Naive thymus-derived CD4-positive, alpha-beta T cell (primary cell): ENCODE measurements at places on chromosomes 3 and 15.

GRCh38 chr3:30315447-30315846, 291.0 kb upstream of the TGFBR2 start:
- H3K4me1 ChIP-seq, result no peaks in the 10 kb centered on the region
- no peak for DNase-seq
- H3K27me3 ChIP-seq, result no peaks in the 10 kb centered on the region
- no peaks in the 10 kb centered on the region for H3K36me3 ChIP-seq
- no peak overlapping the region for H3K27ac ChIP-seq
- H3K4me3 ChIP-seq, result no peak overlapping the region

DNA sequence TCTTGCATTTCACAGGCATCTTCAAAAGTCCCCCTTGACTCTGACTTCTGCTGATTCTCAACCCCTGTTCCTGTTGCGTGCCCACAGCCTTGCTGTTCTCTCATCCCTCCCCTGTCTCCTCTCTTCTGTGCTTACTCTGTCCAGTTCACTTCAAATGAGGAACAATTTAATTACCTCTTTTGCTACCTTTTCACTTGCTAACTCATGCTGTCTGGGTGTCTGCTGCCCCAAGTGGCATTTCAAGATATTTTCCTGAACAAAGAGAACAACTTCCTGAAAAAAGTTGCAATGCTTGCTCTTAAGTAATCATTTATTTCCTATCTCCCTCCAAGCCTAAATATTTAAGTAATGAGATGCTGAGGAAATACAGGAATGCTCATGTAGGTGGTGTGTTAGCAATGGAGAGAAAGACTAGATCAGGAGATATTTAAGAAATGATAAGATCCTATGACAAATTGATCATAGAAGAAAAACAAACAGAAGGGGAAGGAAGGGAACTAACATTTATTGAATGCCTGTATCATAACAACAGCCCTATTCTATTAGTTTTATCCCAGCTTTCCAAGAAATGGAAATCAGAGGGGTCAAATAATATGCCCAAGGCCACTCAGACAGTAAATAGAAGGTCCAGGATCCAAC, 42.2 kb downstream of the SV2B start:
- H3K27ac ChIP-seq, result no peak overlapping the region
- no peaks in the 10 kb centered on the region for H3K27me3 ChIP-seq
- H3K4me1 ChIP-seq, result no peaks in the 10 kb centered on the region
- no peak for DNase-seq
- no peak overlapping the region for H3K4me3 ChIP-seq

- H3K4me3 ChIP-seq, result no peak overlapping the region
- DNase-seq, result no peak
- peaks cover 3% of the 10 kb centered on the region for H3K4me1 ChIP-seq
- no peaks in the 10 kb centered on the region for H3K27me3 ChIP-seq
These were observed 26.9 kb downstream of the MCTP2 start for GRCh38 chr15:94258246-94258645.

GRCh38 chr3:138381413-138381901, 33.1 kb downstream of the MRAS start:
- no peak overlapping the region for H3K4me3 ChIP-seq
- H3K4me1 ChIP-seq, result no peaks in the 10 kb centered on the region
- H3K27me3 ChIP-seq, result no peaks in the 10 kb centered on the region
- H3K36me3 ChIP-seq, result no peaks in the 10 kb centered on the region
- no peak for DNase-seq

- H3K27me3 ChIP-seq, result no peaks in the 10 kb centered on the region
- H3K27ac ChIP-seq, result no peak overlapping the region
- H3K36me3 ChIP-seq, result no peaks in the 10 kb centered on the region
- no peak overlapping the region for H3K4me3 ChIP-seq
These were observed 310.9 kb downstream of the MFSD1 start for GRCh38 chr3:159112724-159113123.

GRCh38 chr3:8563597-8563996, 62.0 kb downstream of the LMCD1 start:
- no peaks in the 10 kb centered on the region for H3K36me3 ChIP-seq
- H3K4me1 ChIP-seq, result no peaks in the 10 kb centered on the region
- no peaks in the 10 kb centered on the region for H3K27me3 ChIP-seq
- no peak overlapping the region for H3K27ac ChIP-seq
- no peak for DNase-seq

DNA sequence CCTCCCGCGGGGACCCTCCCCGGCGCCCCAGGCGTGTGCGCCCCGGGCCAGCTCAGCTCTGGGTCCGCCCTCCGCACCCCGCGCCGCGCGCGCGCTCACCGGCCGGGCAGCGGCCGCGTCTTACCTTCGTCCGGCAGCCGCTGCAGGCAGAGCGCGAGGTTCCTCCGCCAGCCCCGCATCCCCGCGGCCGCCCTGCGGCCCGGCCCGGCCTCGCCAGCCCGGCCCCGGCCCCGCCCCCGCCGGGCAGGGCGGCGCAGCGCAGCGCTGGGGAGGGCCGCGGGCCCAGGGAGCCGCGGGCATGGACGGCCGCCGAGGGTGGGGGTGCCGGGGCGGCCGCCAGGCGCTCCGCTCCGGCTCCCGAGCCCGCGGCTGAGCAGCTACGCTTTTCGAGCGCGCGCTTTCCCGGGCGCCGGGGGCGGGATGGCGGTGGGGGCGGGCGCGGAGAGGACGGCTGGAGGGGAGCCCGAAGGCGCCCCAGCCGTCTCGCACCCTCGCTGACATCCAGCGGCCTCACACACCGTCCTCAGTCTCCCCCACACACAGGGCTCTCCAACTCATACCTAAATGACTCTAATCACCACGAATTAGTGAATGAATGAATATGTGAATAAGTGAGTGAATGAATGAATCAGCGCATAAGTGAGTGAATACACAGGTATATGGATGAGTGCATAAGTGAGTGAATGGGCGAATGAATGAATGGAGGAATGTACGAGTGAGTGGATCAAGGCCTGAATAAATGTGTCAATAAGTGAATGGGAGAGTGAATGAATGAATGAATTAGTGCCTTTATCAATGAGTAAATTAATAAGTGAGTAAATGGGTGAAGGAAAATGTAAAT, 48.5 kb upstream of the CCDC174 start:
- no peak for DNase-seq
- H3K36me3 ChIP-seq, result no peaks in the 10 kb centered on the region
- no peaks in the 10 kb centered on the region for H3K27me3 ChIP-seq
- no peak overlapping the region for H3K4me3 ChIP-seq
- H3K4me1 ChIP-seq, result no peaks in the 10 kb centered on the region

DNA sequence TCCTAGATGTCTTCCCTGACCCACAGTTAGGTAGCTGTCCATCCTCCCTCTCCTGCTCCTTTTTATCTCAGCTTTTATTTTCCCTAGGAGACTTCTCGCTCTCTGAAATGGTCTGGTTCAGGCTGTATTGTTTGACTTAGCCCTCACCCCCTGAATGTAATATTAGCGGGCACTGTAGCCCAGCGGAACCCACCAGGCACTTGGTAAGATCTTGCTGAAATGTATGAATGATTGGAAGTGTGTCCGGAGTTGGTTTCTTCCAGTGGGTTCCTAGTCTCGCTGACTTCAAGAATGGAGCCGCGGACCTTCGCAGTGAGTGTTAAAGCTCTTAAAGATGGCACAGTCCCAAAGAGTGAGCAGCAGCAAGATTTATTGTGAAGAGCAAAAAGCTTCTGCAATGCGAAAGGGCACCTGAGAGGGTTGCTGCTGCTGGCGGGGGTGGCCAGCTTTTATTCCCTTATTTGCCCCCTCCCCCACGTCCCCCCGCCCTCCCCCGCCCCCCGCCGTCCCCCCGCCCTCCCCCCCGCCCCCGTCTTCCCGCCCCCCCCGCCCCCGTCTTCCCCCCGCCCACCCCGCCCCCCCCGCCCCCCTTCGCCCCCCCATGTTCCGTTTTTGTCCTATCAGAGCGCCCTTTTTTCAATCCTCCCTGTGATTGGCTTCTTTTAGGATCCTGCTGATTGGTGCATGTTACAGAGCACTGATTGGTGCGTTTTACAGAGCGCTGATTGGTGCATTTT, 694 bp upstream of the EEFSEC start:
- peaks cover 13% of the 10 kb centered on the region for H3K4me1 ChIP-seq
- H3K4me3 ChIP-seq, result peak overlapping the region; percentile 79
- H3K36me3 ChIP-seq, result no peaks in the 10 kb centered on the region
- H3K27me3 ChIP-seq, result no peaks in the 10 kb centered on the region
- peak overlapping the region; percentile 77 for H3K27ac ChIP-seq

- H3K27me3 ChIP-seq, result no peaks in the 10 kb centered on the region
- H3K4me3 ChIP-seq, result no peak overlapping the region
- no peaks in the 10 kb centered on the region for H3K36me3 ChIP-seq
- DNase-seq, result no peak
- H3K27ac ChIP-seq, result no peak overlapping the region
These were observed 372.5 kb downstream of the TBL1XR1 start for GRCh38 chr3:176824811-176825210.

GRCh38 chr15:57777003-57777402, 70.5 kb downstream of the POLR2M start:
- DNase-seq, result no peak
- no peak overlapping the region for H3K27ac ChIP-seq
- H3K27me3 ChIP-seq, result no peaks in the 10 kb centered on the region
- no peaks in the 10 kb centered on the region for H3K4me1 ChIP-seq
- H3K36me3 ChIP-seq, result no peaks in the 10 kb centered on the region
- H3K4me3 ChIP-seq, result no peak overlapping the region

- no peak overlapping the region for H3K4me3 ChIP-seq
- H3K36me3 ChIP-seq, result no peaks in the 10 kb centered on the region
- no peak for DNase-seq
- H3K27me3 ChIP-seq, result peaks cover 4% of the 10 kb centered on the region
- no peak overlapping the region for H3K27ac ChIP-seq
These were observed 31.9 kb upstream of the IGF1R start for GRCh38 chr15:98616397-98616796.

DNA sequence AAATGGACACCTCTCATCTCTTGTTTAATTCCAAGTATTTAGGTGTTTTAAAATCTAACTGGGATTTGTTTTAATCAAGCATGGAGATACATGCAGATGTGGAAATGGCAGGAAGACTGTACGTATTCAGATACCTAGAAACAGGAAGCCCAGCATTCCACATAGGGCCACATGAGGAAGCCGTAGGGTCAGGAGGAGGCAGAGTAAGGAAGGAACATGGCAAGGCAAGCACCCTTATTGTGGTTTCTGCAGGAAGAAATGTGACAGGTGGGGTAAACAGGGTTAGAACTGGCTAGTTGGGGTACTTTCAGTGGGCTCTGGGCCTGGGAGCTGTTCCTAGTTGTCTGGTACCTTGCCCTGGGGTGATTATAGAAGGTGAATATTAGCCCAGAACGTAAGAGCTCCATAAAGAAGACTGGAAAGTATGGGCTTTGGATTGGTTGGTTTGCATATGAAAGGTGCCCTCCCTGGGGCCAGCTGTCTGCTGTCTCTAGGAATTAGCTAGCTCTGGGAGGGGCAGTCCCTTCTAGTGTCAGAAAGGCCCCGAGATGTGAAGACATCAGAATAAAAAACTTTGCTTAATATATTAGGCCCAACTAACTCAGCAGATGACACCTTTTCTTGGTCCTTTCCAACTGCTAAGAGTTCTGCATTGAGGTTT, 107.7 kb upstream of the CADPS start:
- no peaks in the 10 kb centered on the region for H3K27me3 ChIP-seq
- no peak for DNase-seq
- H3K27ac ChIP-seq, result no peak overlapping the region
- H3K4me3 ChIP-seq, result no peak overlapping the region
- no peaks in the 10 kb centered on the region for H3K36me3 ChIP-seq

DNA sequence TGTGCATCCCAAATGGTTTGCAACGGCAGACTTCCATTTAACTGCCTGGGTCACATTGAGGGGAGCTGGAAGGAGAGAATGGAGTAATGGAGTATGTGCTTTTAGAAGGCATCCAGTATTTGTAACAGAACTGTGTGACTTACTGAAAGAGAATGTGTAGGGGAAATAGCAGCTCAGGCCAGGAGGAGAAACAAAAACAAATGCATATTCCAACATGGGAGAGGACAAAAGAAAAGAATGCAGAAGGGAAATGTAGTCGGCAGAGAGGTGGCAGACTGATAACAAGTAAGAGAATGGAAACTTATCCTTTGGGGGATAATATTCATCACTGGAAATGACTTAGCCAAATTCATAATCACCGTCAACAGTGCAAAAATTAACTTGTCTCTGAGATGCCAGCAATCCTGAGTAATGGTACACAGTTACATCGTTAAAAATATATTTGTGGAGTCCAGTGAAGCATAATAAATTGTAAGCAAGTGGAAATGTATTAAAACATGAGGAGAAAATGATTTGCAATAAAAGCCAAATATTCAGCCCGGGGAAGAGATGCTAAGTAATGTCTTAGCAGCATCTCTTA, 294.9 kb upstream of the SGO1 start:
- no peak for DNase-seq
- no peaks in the 10 kb centered on the region for H3K27me3 ChIP-seq
- no peak overlapping the region for H3K4me3 ChIP-seq
- no peaks in the 10 kb centered on the region for H3K36me3 ChIP-seq

DNA sequence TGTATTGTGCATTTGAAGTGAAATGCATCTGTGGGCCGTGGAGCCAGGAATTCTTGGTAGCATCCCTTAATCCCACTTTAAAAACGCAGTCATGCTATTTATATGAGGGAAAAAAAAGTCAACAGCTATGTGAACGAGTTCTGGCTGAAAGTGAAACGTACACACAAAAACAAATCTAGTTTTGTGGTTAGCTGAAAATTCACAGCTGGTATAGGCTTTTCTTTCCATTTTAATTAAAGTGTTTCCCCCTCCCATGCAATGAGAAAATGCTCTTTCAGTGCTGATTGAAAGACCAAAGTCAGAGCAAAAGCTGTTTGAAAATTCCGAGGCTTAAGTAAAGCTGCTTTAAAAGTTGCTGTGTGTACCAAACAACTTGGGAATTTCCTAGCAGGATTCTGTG, 297.4 kb downstream of the PLCL2 start:
- no peaks in the 10 kb centered on the region for H3K27me3 ChIP-seq
- H3K27ac ChIP-seq, result no peak overlapping the region
- no peaks in the 10 kb centered on the region for H3K36me3 ChIP-seq
- no peak for DNase-seq
- no peak overlapping the region for H3K4me3 ChIP-seq

DNA sequence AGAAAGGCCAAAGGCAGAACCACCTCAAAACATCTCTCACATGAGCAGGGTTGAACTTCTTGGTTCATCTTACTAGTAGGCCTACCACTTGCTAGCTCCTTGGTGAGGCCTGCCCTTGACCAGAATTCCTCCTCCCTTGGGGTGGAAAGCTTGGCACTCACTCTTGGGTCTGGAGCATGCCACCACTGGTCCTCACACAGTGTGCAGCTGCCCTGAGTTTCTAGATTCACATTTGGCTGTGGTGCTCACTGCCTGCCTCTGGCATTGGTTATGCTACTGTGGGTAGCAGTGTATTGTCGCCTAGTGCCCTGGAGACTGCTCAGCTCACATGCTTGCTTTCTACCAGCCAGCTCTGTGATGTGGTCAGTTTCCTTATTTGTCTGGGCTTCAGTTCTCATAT, 23.7 kb downstream of the OXNAD1 start:
- no peaks in the 10 kb centered on the region for H3K36me3 ChIP-seq
- peak overlapping the region; percentile 67 for H3K4me3 ChIP-seq
- H3K27ac ChIP-seq, result peak overlapping the region; percentile 90
- H3K4me1 ChIP-seq, result peaks cover 27% of the 10 kb centered on the region
